ENCODE measurements at places on chromosomes 7 and 10.

DNA sequence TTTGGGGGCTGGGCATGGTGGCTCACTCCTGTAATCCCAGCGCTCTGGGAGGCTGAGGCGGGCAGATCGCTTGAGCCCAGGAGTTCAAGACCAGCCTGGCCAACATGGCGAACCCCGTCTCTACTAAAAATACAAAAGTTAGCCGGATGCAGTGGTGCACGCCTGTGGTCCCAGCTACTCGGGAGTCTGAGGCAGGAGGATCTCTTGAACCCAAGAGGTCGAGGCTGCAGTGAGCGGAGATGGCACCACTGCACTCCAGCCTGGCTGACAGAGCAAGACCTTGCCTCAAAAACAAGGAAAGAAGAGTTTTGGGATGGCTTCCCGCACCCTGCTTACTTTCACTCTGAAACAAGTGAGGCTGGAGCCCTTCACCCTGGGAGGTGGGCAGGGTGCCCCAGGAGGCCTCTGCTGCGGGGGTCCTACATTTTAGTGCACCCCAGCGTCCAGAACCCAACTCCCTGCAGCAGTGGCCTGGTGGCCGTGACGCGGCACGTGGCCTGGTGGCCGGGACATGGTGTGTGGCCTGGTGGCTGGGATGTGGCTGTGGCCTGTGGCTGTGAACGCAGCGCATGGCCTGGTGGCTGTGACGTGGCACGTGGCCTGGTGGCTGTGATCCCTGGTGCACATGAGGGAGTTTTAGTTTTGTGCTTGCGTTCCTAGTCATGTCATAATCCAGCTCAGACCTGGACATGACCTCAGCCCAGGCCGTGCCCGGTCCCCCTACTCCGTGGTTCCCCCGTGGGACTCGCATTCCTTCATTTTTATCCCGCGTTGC is 9.3 kb downstream of the KNDC1 start:
- peak; percentile 5 for DNase-seq

DNA sequence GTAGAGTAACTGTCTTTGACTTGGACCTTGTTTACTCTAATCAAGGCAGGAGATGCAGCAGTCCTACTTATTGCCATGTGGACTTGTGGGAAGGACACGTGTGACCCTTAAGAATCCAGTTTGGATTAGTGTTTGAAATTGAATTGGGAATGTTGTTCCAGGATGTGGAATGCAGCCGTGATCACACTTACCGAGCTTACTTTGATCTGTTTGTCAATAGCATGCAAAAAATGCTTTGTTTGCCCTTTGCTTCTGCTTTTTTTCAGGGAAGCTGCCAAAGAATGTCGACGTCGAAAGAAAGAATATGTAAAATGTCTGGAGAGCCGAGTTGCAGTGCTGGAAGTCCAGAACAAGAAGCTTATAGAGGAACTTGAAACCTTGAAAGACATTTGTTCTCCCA is 84.7 kb downstream of the CREM start:
- DNase-seq: no peak

GRCh38 chr7:149239345-149240143 is at the start of gene ZNF212:
ZNF212 (plus strand) TSS chr7:149239651; CDS start chr7:149239779, 128 bp downstream.
- peak; percentile 91 for DNase-seq

DNA sequence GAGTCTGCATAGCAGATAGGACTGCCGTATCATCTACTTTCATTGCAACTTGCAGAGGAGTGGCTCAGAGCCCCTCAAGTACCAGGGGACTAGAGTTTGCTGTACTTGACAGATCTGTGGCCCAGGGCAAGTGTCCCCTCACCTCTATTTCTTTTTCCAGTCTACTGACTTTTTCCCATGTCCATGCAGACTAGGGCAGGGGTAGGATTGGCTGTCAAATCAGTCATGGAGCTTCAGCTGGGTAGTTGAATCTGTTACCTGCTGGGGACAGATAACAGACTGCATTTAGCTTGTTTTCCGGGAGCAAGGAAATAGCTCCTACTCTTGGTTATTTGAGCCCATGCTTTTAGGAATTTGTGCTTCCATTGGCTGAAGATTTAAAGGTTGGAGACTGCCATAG is 121.0 kb upstream of the CDK13 start:
- DNase-seq: no peak

GRCh38 chr10:126518218-126519080 is 130.2 kb upstream of the ADAM12 start:
- no peak for DNase-seq

DNA sequence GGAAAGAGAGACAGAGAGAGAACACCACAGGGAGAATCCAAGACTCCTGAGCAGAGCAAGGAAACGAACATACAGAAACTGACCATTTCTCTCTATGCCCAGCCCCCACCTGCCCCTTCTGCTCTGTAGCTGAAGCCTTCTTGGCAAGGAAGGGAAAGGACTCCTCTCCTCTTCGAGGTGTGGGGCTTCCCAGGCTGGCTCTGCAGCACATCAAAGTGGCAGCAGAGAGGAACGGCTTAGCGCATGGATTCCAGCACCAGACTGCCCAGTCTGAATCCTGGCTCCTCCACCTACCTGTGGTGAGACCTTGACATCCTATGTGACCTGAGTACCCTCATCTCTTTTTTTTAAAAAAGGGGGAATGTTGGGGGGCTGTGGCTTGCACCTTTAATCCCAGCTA is 69.4 kb downstream of the SH3PXD2A start:
- DNase-seq: no peak

DNA sequence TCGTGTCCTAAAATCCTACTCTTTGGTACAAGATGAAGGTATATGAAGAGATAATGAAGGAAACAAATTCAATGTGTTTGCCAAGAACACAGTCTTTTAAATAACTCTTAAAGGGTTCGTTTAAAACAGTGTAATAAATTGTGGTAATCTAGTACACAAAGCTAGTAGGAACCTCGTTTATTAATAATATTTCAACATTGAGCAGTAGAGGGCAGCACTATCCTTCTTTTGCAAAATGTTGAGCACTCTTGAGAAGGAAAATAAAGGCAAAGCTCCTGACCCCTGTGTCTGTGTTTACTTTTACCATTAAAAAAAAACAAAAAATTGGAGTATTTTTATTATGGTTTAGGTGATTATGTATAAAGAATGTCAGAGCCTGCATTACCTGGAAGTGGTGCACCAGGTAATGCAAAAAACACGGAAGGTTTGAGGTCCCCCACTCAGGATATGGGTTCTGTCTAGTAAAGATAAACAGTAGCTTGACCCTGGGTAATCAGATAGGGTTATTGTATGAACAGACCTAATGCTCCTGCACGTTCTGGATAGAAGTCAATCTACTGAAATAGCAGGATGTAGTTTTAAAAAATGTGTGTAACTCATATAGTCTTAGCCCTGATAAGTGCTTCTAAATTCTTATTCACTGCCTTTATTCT is 5.7 kb upstream of the GOT1 start:
- DNase-seq: no peak

DNA sequence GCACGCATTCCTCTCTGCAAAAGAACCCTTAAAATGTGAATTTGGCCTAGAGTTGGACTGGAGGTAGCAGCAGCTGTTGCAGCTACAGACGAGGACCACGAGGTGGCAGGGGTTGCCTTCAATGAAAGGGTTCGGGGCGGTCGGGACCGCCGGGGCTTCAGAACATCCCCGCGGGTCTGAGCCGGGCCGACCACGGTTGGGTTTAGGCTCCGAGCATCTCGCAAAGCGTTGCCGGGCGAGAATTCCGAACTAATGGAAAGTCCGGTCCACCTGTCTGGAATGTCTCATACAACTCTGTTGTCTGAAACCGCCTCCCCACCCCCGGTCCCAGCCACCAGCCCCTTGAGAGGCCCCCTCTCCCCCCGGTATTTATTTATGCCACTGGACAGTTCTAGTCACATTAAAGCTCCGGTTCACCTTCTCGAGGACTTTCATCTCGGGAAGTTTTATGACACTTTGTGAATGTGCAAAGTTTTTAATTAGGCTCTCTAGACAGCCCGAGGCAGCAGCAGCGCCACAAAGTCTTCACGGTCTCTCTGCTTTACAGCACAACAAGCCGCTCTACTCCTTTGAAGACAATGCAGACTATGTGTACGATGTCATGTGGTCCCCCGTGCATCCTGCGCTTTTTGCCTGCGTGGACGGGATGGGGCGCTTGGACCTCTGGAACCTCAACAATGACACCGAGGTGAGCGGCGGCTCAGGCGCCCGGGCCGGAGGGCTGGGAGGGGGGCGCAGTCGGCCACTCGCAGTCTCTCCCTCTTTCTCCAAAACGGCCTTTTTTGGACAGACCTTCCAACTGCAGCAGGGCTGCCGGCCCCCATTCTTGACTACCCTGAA is 246.2 kb downstream of the SLC25A13 start:
- no peak for DNase-seq

DNA sequence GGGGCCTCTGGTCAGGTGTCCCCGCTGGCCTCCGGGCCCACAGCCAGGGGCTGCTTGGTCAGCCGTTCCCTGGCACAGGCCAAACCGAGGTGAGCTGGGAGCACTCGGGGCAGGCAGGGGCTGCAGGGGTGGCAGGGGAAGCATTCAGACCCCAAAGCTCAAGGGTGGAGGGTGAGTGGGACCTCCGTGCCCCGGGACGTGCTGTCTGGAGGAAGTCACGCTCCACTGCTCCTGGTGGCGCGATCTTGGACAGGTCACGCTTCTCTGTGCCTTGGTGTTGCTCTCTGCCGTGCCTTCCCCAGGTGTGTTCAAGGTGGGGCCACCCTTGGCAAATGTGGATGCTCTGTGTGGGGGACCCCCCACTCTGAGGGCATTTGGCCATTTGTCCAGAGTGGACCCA is 24.6 kb upstream of the ELFN1 start:
- no peak for DNase-seq

DNA sequence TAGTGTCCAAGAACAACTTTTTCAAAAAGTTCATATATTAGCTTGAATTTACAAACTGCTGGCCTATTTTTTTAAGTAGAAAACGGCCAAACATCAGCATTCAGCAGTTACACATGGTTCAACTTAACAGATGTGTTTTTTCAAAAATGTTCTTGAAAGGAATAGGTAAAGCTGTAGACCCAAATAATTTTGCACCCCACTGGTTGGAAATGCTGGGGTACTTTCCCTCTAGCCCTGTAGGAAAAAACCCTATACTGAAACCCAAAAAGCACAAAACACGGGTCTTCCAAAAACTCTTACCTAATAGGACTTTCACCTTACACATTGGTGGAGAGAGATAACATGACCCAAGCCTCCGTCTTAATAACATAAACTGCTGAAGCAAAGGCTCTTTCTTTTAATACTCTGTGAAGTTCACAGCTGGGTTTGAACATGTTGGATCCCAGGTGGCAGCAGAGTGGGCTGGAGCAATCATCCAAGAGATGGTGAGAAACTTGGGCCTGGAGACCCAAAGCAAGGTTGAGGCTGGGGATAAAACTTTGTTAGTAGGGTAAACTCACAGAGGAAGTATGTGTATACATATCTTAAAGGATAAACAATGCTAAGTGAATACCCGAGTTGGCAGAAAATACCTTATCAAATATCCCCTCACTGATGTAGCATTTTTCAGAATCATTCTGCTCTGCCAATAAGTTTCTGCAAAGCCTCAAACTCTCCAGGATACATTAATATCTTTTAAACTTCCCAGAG is 629 bp upstream of the DNAJC9 start:
- DNase-seq: no peak

DNA sequence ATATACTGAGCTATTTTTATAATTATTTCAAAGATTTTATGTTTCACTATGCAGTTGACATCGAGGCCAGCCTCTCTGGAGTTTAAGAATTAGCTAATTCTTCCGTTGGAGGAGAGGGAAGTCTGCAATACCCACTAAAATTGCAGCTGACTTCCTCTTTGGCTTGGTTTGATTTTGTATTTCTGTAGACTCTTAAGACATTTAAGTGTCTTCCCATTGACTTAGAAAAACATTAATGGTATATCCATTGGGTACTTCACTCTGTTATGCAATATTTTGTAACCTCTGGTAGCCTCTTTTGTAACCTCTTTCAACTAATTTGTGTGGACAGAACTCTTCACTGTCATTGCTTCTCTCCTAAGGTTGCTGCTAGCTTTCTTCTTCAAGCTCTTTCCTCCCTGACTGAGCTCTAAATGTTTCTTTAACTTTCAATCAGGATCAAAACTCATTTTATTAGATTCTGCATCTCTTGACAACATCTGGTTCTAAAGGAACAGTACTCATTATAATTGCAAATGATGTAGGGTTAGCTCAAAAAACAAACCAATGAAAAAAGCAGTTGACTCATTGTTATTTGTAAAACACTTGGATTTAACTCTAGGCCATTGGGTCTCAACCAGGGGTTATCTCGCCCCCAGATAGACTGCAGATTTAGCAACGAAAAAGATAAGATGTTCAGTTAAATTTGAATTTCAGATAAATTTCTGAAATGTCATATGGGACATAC is 1.7 kb upstream of the ANKRD22 start:
- no peak for DNase-seq

DNA sequence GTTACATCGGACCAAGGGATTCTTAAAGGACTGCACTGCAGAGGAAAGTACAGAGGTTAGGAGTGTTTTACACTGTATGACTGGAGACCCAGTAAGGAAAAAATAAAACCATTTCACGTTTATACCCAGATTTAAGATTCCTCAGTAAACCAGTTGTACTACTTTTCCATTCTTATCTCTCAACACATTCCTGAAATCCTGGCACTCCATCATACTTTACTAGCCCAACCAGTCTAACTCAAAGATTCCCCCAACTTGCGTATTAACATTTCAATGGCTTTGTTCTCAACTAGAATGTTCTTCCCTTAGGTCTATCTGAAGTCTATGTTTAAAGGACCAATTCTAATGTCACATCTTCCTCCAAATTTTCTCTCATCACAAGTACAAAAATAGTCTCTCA is 8.0 kb downstream of the CCDC186 start:
- DNase-seq: no peak

DNA sequence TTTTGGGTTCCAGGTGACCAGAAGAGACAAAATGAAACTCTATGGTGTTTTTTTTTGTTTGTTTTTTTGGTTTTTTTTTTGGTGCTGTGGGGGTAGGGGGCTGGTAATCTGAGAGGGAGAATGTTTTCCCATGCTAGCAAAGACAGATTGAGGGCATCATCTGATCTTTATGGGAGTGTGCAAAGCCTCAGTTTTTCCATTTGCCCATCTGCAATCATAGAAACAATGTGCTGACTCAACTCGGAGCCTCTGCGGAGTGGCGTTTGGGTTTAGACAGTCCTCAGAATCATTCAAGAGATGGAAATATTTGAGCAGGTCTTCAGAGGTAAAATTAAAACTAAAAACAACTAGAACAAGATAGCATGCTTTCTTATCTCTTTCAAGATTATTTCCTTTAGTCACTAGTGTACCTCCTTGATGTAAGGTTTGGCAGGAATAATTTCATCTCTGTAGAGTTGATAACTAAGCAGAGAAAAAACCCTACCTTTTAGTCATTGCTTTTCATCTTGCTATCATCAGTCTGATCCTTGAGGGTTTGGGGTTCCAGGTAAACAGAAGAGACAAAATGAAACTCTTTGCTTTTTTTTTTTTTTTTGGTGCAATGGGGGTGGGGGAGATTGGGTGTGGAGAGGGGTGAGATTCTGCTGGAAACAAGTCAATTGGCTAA is 18.0 kb downstream of the CNNM2 start:
- no peak for DNase-seq

DNA sequence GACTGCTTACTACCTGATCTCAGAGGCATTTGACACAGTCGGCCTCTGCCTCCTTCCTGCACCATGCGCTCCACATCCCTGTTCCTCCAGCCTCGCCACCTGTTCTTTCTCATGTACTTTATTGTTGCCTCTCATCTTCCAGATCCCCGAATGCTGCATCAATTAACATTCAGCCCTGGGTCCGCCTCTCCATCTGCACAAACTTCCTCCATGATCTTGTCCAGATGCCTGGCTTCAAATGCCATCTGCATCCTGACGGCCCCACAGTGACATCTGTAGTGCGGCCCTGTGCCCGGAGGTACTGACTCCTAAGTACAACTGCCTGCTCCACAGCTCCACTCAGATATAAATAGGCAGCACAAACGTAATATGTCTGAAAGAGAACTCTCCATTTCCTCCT is 51.2 kb upstream of the STK17A start:
- DNase-seq: no peak

GRCh38 chr7:136635751-136636150 is 232.7 kb upstream of the CHRM2 start:
- no peak for DNase-seq

Data from natural killer cell treated with Interleukin-12 subunit alpha and Interleukin-12 subunit beta and Interleukin-15 and Interleukin-18, amount 100 ng/mL, for 72 hours (primary cell).